ENCODE measurements at places on chromosomes 5 and 9.
A peak's percentile ranks its signal among the peaks of the same experiment; 100 is the strongest.

GRCh38 chr9:107838766-107839165 is 349.2 kb upstream of the KLF4 start:
- no peak for DNase-seq

GRCh38 chr5:97406946-97407676 is 224.1 kb upstream of the RIOK2 start:
- DNase-seq = no peak

DNA sequence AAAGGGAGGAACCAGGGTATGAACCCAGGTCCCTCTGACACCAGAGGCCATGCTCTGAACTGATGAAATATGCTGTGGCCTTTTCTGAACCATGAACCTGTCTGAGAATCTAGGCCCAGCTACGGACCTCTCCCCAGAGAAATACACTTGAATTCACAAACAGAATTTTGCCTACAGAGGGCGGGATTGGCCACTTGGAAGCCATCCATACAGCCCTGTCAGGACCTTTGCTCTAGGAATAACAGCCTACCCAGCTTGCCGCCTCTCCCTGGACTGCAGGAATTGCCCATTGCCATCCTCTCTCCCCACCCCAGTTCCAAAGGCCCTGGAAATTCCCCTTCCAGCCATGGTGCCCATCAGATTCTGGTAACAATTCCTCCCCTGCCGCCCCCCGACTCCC is 26.6 kb downstream of the MORN5 start:
- DNase-seq = no peak

GRCh38 chr9:97851446-97851883 is 1.6 kb upstream of the FOXE1 start:
- no peak for DNase-seq

DNA sequence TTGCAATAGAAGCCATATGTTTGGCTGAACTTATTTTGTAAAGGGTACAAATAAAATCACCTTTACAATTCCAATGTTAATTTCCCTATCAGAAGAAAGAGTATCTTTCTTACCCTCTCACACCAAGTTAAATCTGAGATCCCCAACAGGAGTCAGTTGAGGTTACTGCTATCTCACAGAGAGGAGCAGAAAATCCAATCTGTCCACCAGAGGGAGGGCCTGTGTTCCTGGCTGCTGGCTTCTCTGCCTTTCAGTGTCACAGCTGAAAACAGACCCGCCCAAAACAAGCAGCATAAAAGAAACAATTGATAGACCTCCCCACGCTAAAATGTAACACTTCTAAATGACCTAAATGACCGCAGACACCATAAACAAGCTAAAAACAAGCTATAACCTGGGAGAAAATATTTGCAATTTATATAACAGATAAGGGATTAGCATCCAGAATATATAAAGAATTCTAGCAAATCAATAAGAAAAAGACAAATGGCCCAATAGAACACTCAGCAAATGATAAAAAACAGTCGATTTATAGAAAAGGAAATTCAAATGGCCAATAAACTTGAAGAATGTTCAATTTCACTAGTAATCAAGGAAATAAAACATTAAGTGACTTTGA is 24.5 kb upstream of the MVB12B start:
- DNase-seq = peak; percentile 69

GRCh38 chr9:21854594-21854993 is 52.2 kb downstream of the MTAP start:
- peak; percentile 70 for DNase-seq

DNA sequence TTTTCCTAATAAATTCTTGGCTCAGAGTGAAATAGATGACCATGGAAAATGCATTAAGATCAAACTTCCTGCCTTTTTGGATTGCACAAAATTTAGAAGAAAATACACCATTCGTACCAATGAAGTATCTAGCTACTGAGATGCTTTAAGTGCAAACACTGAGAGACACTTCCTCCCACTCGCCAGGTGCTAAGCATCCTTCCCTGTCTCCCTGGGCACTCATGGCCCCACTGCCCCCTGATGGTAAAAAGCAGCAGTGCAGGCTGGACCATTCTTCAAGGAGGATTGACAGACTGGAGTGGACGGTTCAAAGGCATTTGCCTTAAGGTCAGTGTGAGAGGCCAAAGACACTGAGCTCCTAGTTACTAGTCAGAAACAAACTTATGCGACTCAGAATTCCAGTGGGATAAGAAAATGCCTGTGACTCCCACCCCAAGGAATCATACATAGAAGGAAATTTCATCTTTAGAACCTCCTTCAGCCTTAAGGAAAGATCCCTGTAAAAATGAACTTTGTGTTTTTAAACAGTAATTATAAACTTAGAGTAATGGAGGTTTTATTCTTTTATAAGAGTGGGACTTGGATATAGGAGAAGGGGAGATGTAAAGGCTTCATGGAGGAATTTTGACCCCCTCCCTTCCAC is 86.0 kb upstream of the SLC30A5 start:
- DNase-seq = peak; percentile 56

- no peak for DNase-seq
Observed at GRCh38 chr5:133292300-133292699, 240.5 kb downstream of the HSPA4 start.

- no peak for DNase-seq
Observed at GRCh38 chr5:74421377-74421776, 219.2 kb downstream of the ENC1 start.

- DNase-seq = peak; percentile 45
Observed at GRCh38 chr5:72498284-72498683, 8.9 kb downstream of the ZNF366 start.

DNA sequence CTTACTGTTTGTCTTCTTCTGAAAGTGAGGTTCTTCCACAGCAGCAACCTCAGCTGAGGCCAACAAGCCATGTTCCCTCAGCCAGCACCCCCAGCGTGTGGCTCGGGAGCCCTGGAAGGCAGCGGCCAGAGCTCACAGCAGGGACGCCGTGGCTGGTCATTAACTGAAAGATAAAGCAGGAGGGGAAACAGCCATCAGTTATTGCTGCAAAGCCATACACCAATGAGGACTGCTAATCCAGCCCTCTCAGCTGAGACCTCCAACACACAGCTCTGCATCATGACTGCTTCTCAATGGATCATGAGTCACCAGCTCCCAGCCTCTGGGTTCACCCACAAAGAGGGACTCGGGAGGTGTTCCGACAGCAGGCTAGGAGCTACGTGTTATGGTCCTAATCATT is 24.3 kb downstream of the ABCA1 start:
- peak; percentile 86 for DNase-seq

DNA sequence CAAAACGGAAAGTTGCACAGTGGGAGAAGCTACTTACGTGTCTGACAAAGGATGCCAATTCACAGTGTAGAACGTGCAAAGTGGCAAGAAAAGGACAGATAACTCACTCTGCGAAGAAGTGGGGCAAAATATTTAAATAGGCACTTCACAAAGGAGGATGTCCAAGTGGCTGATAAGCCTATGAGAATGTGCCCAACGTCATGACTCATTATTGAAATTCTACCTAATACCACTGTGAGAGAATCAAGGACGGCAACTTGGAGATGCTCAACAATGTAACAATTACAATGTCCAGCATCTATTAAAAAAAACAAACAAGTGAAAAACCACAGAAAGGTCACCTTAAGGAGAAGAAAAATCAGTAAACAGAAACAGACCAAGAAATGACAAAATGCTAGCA is 59.0 kb downstream of the NACC2 start:
- no peak for DNase-seq

DNA sequence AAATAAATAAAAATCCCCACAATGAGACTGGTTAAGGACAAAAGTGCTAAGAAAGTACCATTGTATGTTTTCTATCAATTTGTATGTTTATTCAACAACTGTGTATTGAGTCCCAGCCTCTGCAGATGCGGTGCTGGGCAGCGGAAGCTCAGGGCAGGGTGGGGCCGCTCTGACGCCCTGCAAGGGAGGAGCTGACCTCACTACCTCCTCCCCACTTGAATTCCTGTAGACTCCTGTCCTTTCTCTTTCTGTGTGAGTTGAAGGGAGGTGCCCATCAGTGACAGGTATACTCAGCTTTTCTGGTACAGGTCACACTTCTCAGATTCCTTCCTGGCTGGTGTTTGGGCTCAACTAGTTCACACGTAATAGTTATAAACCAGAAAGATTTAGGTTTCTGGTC is 27.0 kb downstream of the ANGPTL2 start:
- DNase-seq = no peak

- peak; percentile 52 for DNase-seq
Observed at GRCh38 chr5:154179846-154180710, 10.5 kb upstream of the GALNT10 start.

- DNase-seq = no peak
Observed at GRCh38 chr5:133150909-133151544, 99.2 kb downstream of the HSPA4 start.

- DNase-seq = no peak
Observed at GRCh38 chr5:84292000-84292642, 92.6 kb downstream of the EDIL3 start.

GRCh38 chr5:131685516-131686171 is 50.6 kb upstream of the RAPGEF6 start:
- no peak for DNase-seq

GRCh38 chr5:36150676-36151433 is 832 bp downstream of the LMBRD2 start:
- peak; percentile 45 for DNase-seq

GRCh38 chr5:36768450-36768849 is 108.1 kb upstream of the NIPBL start:
- no peak for DNase-seq

- peak; percentile 77 for DNase-seq
Observed at GRCh38 chr5:53601570-53601969, 41.1 kb downstream of the NDUFS4 start.

- no peak for DNase-seq
Observed at GRCh38 chr5:151954255-151954654, 29.6 kb upstream of the GLRA1 start.

DNA sequence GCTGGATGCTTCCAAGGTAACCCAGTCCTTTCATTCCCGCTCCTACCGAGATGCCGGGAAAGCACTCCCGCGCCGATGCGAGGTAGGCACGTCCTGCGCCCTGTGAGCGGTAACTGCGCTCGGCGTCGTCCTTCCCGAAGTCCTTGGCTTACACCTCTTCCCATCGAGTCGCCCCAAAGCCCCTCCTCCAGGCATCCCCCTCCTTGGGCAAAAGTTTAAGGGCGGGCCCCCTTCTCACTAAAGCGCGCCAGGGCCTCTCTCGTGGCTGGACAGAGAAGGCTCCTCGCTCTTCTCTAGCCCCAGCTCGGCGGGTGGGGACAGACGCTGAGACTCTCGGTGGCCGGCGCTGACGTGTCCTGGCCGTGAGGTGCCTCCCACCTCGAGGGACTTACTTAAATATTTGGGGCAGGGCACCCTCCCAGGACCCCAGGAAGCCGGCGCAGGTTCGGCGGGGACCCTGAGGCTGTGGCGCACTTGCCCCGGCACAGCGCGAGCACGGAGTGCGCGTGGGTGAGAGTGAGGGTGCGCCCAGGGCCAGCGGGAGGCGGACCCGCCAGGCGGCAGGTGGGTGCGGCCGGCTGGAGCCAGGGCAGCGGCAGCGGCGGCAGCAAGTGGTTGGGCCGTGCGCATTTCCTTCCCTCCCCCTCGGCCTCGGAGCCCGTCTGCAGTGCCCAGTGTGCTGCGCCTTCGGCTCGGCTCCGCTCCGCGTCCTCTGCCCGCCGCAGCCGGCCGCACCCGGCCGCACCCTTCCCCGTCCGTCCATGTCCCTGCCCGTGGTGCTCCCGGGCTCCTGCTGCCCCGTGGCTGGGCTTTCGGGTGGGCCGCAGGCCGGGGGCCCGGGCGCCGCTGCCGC is at the start of gene ENTREP1:
TSS of gene ENTREP1 (plus strand) at position 667 of the 853 bp plus-strand sequence. CDS start at position 762, 95 bp downstream.
- no peak for DNase-seq

DNA sequence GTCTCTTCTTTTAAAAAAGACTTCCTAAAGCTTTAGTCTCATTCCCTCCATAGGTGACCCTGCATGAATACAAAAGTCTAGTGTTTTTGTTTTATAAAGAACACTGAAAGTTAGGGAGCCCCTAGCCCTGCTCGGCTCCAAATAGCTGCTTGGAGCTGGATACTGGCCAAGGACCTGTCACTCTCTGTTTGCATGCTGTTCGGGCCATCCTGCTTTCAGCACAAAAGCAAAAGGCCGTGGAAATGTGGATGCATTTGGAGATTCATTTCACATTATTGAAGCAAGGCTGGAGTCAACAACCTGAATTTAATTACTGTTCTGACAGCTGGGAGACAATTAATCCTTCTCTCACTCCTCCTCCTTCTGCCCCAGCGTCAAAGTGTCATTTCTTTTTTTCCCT is 151.7 kb upstream of the NMUR2 start:
- no peak for DNase-seq

DNA sequence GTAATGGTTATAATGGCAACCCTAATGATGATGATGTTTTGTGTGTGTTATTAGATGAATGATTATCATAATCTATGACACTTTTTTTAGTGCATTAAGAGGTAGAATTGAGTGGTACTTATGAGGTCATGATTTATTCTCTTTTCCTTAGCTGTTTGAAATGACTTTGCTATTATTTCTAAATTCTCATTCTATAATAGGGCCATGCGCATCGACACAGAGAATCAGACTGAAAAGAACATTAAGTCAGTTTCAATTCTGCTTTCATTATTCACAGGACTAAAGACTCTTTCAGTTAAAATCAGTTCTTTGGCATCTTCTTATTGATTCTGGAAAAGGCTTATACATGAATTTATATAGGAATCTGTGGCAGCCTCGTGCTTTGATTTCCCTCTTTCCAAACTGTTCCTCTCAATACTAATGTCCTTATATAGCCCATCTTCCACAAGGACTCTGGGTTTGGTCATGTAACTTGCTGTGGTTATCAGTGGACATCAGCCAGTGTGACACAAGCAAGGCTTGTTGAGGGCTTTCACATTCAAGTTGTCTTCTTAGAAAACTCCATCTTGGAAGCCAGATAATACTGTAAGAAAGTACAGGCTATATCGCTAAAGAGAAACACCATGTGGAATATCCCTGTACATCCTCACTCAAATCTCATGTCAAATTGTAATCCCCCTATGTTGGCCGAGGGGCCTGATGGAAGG is 140.3 kb upstream of the CHD1 start:
- DNase-seq = no peak

GRCh38 chr5:78232163-78232562 is 62.3 kb downstream of the AP3B1 start:
- no peak for DNase-seq

DNA sequence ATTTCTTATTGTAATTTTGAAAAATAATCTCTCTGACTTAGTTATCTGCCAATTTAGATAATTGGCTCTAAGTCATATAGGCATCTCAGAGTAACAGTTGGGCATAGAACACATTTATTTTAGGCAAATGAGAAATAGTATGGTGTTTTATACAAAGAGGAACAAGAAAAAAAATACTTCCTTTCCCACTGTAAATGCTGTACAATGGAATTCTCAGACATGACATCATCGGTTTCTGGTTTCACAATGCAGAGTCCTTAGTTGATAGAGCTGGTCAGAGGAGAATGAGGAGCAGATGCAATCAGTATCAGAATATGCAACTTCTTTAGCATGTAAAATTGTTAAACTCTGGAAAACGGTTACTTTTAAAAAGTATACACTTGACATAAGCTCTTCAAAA is 49.4 kb downstream of the PLK2 start:
- DNase-seq = peak; percentile 74

DNA sequence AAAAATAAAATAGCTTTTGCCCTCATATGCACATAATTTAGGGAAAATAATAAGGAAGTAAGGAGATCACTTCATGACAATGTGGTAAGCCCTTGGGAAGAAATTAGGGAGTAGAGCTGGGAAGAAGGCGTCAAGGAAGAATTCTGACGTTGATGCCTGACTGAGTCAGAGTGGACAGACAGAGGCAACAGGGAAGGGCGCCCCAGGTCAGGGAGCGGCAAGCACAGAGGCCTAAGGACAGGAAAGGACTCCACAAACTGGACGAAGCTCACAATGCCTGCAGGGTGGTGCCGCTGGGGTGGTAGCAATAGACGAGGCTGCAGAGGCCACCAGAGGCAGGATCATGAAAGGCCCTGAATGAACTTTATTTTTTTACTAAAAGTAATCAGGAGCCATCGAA is 7.6 kb downstream of the DRD1 start:
- DNase-seq = no peak

GRCh38 chr5:144369006-144369405 is 198.3 kb downstream of the KCTD16 start:
- no peak for DNase-seq

Measured in brain microvascular endothelial cell (primary cell).